ENCODE measurements at places on chromosomes 12 and 14.

DNA sequence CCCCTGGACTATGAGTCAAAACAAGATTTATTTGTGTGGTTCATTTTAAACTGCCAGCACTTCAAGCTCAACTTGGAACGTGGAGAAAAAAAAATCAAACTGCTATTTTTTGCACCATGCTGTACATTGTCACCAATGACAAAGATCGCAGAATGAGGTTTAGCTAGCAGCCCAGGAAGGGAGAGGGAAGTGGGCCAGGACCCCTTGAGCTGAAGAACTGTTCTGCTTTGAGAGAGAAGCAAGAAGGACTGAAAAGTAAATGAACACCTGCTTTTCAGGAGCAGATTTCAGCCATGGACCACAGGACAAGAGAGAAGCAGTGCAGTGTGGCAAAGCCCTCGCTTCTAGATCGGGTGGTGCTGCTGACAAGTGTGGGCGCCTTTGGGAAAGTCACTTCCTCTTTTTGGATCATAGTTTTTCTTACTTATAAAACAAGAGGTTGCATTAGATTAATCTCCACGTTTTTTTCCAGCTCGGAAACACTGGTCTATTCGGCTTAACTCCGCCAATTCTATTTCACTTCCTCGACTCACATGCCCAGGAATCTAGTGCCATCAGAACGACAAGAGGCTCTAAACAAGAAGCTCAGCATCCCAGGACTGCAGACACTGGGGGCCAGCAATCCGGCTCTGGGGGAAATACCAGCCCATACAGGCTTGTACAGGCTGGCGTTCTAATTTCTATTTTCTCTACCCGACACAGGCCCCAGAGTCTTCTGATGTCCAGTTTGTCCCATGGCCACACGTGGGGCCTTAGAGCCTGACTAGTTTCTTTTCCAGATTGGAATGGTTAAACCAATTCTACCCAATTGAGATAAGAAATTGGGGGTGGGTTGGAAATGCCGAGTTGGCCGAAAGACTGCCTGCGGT is 129.9 kb downstream of the CRACR2A start:
- no peak for DNase-seq

GRCh38 chr12:119231774-119232173 is 53.0 kb downstream of the HSPB8 start:
- DNase-seq = no peak

- no peak for DNase-seq
Measured at GRCh38 chr14:104600141-104600643, 4.4 kb downstream of the TMEM179 start.

- no peak for DNase-seq
Measured at GRCh38 chr12:45408729-45409114, 192.8 kb downstream of the ANO6 start.

GRCh38 chr14:103058164-103059055 is 1.1 kb upstream of the CDC42BPB start:
- DNase-seq = no peak

GRCh38 chr14:23589606-23590005 is 11.0 kb upstream of the JPH4 start:
- no peak for DNase-seq

DNA sequence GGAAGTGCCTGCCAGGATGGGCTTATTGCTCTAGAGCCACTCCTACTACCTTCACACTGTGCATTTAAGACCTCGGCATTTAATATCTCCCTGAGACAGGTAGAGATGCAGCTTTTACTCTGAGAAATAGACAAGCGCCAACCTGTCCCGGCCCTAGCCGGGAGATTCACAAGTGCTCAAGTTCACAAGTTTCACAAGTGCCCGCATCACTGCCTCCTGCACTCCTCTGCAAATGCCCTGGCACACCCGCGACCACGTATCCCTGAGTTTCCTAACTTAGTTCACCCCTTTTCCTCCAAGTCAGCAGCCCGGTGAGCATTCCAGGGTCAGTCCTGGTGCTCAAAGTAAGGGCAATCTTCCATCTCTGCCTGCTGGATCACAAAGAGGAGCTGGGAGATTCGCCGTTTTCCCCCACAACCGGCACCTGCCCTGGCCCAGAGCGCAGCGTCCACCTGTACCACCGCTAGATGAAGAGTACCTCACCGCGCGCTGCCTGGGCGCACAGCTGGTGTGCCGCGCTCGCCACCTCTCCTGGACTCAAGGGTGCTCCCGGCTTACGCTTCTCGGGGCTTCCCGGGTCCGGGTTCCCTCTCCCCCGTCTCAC is 5.0 kb upstream of the SLC38A4 start:
- no peak for DNase-seq

DNA sequence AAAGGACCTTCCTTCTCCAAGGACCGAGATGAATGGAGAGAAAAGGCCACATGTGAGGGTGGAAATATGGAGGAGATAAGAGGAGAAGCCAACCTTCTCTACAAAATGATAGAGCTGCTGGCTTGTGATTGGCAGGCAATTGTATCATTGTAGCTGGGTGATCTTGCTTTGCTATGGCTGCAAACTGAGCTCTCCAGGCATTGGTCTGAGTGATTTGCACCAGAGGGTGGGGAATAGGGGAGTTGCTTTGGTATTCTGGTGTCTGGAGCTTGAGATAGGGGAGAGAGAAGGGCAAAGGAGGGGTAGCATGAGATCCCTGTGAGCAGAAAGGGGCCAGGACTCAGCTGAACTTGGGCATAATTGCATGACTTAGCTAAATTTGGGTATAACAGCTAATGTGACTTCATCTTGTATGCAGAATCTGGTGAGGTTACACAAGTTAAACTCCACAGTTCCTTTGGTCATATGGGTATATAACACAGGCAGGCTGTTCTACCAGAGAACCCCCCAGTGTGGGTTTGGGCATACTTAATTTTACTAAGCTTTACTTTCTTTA is 72.0 kb downstream of the FOS start:
- DNase-seq = no peak

- DNase-seq = no peak
Measured at GRCh38 chr12:4445156-4446101, at the start of gene FGF6. FGF6 (minus strand) TSS chr12:4445815; CDS start chr12:4445570, 245 bp downstream.

DNA sequence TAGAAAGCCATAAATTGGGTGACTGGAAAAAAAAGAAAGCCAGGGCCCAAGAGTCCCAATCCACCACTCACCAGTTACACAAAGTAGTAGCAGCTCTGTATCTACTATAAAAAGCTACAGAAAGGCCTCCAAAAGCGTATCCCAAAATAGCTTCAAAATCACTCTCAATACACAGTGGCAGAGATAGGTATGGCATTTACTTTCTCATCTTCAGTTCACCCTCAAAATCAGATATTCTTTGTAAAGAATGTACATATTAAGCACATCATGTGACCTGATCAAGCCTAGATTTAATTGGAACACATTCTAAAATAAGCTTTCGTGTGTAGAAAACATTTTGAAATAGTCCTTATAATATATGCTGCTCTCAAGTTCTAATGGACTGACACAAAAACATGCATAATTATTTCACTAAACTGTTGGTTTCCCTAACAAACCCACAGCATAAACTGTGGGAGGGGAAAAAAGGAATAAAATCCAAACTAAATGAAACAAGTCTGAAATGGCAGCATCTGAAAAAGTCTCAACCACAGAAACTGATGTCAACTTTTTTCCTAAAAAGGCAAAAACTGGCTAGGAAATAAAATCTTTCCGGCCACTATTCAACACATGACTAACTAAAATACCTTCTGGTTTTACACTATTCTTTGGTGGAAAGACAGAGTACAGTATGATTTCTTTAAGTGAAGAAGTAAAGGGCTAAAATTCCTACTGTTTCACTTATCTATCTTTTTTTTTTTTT is 25.9 kb downstream of the UBE2N start:
- DNase-seq = no peak

GRCh38 chr14:76848879-76849278 is 22.7 kb downstream of the LRRC74A start:
- no peak for DNase-seq

GRCh38 chr14:52988139-52988538 is 37.3 kb upstream of the FERMT2 start:
- no peak for DNase-seq

DNA sequence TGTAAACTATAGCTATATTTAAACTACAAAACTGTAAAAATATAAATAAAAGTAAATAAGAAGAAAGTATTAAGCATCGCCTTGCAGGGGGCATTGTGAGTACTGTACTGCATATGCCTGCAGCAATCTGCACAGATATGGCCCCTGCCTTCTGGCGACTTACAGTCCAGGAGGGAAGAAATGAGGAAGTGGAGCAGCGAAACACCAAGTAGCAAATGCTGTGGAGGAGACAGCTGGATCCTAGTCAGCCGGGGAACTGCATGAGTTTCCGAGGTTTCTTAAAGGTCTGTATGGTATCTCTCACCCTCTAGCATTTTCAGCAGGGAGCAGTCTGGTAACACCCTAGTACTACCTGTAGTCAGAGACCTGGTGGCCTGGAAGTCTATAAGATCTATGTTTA is 256.9 kb downstream of the CACNA1C start:
- no peak for DNase-seq

- DNase-seq = no peak
Measured at GRCh38 chr12:9143137-9143536, 27.4 kb upstream of the A2M start.

DNA sequence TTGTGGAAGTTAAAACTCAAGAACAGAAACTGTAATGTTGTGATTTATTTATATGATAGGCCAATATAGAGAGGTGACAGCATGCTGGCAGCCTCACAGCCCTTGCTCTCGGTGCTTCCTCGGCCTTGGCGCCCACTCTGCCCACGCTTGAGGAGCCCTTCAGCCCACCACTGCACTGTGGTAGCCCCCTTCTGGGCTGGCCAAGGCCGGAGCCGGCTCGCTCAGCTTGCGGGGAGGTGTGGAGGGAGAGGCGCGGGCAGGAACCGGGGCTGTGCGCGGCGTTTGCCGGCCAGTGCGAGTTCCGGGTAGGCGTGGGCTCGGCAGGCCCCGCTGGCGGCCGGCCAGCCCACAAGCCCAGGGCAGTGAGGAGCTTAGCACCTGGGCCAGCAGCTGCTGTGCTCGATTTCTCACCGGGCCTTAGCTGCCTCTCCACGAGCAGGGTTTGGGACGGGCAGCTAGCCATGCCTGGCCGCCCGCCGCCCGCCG is 65.8 kb upstream of the SLC8A3 start:
- no peak for DNase-seq

DNA sequence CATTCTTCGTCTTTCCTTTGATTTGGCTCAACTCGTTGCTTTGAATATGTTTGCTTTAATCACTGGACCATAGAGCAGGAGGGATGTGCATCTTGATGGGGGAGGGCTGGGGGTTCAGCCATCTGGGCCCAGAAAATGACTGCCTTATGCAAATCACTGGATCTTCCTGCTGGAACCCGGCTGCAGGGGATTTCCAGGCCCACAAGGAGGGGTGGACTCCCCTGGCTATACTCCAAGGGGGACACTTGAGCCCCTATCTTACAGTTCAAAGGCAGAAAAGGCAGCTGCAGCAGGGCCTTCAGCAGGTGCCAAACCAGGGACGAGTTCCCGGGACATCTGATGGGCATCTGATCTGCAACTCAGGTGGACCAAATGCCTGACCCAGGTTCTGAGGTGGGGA is 122.5 kb downstream of the DICER1 start:
- DNase-seq = peak; percentile 56

- DNase-seq = no peak
Measured at GRCh38 chr12:52210186-52210924, 18.5 kb upstream of the KRT80 start.

DNA sequence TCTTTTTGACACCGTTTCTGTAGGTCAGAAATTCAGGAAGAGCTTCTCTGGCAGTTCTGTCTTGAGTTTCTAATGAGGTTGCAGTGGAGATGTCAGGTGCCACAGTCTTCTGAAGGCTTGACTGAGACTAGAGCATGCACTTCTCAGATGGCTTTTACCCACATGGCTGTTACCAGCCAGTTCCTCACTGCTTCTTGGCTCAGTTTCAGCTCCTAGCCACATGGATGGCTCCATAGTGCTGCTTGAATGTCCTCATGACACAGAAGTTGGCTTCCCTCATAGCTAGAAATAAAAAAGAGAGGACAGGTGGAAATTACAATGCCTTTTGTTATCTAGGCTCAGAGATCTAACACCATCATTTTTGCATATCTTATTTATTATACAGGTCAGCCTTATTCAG is 38.1 kb upstream of the SLC2A13 start:
- no peak for DNase-seq

- DNase-seq = no peak
Measured at GRCh38 chr14:88683119-88683518, 109.6 kb downstream of the EML5 start.

- no peak for DNase-seq
Measured at GRCh38 chr14:92646952-92647796, 101.3 kb downstream of the LGMN start.

DNA sequence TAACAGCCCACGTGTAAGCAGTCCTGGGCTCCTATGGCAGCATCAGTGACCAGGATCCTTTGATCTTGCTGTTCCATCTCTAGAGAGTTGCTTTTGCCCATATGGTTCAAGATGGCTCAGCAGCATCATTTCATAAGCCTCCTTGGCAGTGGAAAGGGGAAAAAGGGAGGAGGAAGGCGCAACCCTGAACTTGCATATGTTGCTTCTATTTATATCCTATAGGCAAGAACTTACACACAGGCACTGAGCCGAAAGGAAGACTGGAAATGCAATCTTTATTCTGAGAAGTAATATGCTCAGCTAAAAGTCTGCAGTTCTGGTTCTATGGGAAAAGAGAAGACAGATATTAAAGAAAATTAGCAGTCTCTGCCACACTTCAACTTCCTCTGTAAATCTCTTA is 167.7 kb upstream of the PLXNC1 start:
- no peak for DNase-seq

DNA sequence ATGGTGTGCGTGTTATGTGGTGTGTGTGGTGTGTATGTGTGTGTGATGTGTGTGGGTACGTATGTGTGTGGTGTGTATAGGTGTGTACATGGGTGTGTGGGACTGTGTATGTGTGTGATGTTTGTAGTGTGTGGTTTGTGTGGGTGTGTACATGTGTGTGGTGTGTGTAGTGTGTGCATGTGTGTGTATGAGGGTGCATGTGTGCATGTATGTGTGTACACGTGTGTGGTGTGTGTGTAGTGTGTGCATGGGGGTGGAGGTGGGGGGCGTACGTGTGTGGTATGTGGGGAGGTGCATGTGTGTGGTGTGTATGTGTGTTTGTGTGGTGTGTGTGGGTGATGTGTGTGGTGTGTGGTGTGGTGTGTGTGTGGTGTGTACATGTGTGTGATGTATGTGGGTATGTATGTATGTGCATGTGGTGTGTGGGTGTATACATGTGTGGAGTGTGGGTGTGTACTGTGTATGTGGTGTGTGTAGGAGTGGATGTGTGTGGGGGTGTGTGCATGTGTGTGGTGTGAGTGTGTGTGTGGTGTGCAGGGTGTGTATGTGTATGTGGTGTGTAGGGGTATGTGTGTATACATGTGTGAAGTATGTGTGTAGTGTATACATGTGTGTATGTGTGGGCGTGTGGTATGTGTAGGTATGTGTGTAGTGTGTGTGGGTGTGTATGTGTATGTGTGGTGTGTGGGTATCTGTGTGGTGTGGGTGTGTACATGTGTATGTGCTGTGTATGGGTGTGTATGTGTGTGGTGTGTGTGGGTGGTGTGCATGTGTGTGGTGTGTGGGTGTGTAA is 119.8 kb upstream of the GSC start:
- peak; percentile 6 for DNase-seq

DNA sequence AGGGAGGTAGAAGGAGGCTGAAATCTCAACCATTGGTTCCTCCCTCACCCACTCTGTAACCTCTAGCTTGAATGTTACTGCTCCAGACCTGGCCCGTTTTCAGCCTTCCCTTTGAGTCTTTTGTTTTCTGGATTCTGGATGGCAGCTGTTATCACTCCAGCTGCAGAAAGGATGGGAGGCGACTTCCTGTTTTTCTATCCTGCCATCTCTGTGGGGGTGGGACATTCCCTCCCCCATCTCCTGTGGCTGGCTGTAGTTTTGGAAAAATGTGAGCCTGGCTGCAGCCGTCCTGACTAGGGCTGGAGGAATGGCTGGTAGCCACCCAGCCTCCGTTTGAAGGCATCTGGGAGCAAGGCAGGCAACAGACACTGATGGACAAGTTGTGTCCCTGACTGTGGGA is 2.9 kb upstream of the PPFIBP1 start:
- no peak for DNase-seq
